Dermis lymphatic vessel endothelial cell (primary cell): ENCODE measurements at places on chromosomes 2 and 18. TPM values are rescaled to one million over a fixed set of nuclear protein-coding genes. Genes with fewer than 3 reads are reported as not detected.

PUM2 gene
- 52.3 and 56.1 TPM in 2 replicates for total RNA-seq

INPP4A gene
- 21.8 and 41.9 TPM in 2 replicates for total RNA-seq

ASPRV1 gene
- 0.22 and 0.26 TPM in 2 replicates for total RNA-seq

OBSL1 gene
- total RNA-seq: 25.6 and 32.1 TPM in 2 replicates

DLGAP1 gene
- total RNA-seq: 0.09 and 0.11 TPM in 2 replicates

PLB1 gene
- total RNA-seq: 0.33 and 0.43 TPM in 2 replicates

ADD2 gene
- 2.1 and 23.2 TPM in 2 replicates for total RNA-seq

ZNF521 gene
- total RNA-seq: 139 and 149 TPM in 2 replicates

SDC1 gene
- total RNA-seq: 5.3 and 16.2 TPM in 2 replicates

ILKAP gene
- total RNA-seq: 16.6 and 16.7 TPM in 2 replicates

HOXD11 gene
- 0.11 TPM in 1 of 2 replicates, not detected in the other for total RNA-seq

OTX1 gene
- 0.09 and 0.11 TPM in 2 replicates for total RNA-seq

YES1 gene
- 168 and 221 TPM in 2 replicates for total RNA-seq

KRTCAP3 gene
- total RNA-seq: not detected in 2 replicates

ASAP2 gene
- 30.5 and 36.2 TPM in 2 replicates for total RNA-seq

TEX44 gene
- total RNA-seq: not detected in 2 replicates

CIB4 gene
- total RNA-seq: not detected in 2 replicates

LINC00305 gene
- not detected in 2 replicates for total RNA-seq

GALR1 gene
- total RNA-seq: not detected in 2 replicates

EVA1A gene
- total RNA-seq: 17.0 and 25.4 TPM in 2 replicates

KIF5C gene
- total RNA-seq: under 0.01 and 0.09 TPM in 2 replicates

ARHGAP15 gene
- total RNA-seq: not detected in 2 replicates

PRKAG3 gene
- total RNA-seq: not detected in 2 replicates

CNGA3 gene
- total RNA-seq: not detected in 2 replicates

RAB6C gene
- under 0.01 TPM in 1 of 2 replicates, not detected in the other for total RNA-seq

ACMSD gene
- not detected in 2 replicates for total RNA-seq

TRIM43 gene
- total RNA-seq: not detected in 2 replicates

TLX2 gene
- not detected in 2 replicates for total RNA-seq
